ENCODE measurements at places on chromosomes 4 and X.

- no peak for DNase-seq
These were observed 75.6 kb upstream of the GPR50 start for GRCh38 chrX:151100799-151101198.

- no peak for DNase-seq
These were observed 128.4 kb downstream of the SH3RF1 start for GRCh38 chr4:169142391-169142790.

DNA sequence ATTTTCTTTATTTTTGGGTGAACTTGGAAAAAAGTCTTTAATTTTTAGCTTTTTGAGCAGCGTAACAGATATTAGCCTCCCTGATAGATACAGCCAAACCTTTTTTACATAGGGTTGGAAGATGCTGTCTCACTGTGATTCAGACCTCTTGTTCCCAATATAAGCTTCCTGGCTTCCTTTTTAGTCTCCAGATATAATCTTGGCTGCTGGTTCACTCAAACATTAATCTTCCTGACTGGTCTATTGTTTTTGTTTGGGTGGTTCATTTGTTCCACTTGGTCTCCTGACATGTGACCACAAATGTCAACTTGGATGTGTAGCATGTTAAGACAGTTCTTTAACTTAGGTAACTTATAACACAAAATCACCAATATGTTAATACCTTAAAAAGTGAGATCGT lies 23.0 kb downstream of the RPA4 start:
- DNase-seq, result no peak

- DNase-seq, result no peak
These were observed 120.2 kb upstream of the WDFY3 start for GRCh38 chr4:85086721-85087120.

DNA sequence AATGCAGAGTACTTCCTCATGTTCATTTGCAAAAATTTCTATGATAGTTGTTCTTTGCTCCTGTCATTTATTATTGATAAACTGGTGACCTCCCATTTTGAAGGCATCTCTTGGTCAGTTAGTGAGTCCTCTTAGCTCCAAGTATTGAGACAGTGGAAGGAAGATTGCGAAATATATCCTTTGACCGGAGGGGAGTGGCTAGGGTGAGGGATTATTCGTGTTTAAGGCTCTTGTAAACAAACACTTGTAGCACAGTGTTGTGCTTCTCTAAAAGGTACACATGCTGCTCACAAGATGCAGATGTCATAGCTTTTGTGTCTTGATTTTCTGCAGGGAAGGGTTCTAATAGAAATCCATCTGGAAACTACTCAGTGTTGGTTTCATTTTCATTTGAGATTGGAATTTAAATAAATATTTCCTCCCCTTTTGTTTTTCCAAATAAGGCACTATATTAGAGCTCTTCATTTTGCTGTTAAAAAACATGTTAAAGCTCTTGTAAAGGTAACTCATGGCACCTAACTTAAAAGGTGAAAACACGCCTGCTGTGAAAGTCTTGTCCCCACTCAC lies 21.8 kb downstream of the TXLNG start:
- DNase-seq, result no peak

- no peak for DNase-seq
These were observed 7.5 kb upstream of the SETD7 start for GRCh38 chr4:139563515-139563914.

DNA sequence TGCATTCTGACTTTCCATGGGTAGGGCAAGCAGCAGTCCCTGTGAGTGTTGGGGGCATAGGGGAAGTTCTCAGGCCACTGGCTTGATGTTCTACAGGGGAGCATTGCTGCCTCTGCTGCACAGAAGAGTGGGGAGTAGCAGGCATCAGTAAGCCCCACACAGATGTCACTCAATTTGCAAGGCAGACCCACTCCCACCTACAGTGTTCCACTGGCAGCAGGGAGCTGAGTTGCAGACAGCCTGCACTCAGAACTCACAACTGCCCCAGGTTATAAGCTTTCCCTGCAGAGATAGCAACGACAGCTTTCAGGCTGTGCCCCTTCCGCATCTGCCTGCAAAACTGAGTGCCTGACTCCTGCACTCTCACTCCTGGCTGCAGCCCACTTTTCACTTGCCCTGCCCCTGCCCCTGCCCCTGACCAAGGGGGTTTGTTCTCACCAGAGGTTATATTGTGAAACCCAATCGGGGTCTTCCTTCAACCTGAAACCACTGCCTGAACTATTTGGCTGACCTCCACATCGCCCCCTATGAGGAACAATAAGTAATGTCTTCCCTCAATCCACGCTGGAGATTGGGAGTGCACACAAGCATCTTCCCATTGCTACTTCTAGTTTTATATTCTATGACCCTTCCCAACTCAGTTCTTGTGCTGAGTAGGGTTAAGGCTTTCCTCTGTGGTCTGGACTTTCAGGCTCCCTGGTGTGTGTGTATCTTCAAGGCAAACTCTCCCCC lies 227.4 kb upstream of the CXorf51B start:
- DNase-seq, result no peak

GRCh38 chr4:132651196-132651595 lies 497.9 kb upstream of the PCDH10 start:
- DNase-seq, result no peak

DNA sequence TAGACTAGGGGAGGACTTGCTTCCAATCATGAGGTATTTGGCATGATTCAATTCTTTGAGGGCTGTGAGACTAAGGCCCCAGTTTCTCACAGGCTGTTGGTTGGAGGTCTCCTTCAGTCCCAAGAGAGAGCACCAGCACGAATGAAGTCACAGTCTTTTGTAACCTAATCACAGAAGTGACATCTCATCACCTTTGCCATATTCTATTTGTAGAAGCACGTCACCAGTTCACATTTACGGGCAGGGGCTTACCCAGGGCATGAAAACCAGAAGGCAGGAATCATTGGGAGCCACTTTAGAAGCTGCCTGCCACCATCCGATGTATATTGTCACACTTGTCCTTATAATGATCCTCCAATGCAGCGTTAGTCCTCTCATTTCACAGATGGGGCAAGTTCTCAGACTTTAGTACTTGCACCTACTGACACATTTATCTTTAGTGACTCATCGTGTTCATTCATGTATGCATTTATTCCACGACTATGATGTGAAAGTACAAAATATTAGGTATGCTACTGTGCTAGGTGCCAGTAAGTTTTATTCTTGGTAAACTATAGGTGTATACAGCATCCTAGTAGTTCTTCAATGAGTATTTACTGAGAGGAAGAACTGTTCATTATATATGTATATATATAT lies 163.8 kb upstream of the PGRMC2 start:
- no peak for DNase-seq

GRCh38 chr4:27081675-27082586 lies 221.3 kb downstream of the STIM2 start:
- no peak for DNase-seq

- no peak for DNase-seq
These were observed 170.0 kb downstream of the MID1 start for GRCh38 chrX:10450229-10450958.

DNA sequence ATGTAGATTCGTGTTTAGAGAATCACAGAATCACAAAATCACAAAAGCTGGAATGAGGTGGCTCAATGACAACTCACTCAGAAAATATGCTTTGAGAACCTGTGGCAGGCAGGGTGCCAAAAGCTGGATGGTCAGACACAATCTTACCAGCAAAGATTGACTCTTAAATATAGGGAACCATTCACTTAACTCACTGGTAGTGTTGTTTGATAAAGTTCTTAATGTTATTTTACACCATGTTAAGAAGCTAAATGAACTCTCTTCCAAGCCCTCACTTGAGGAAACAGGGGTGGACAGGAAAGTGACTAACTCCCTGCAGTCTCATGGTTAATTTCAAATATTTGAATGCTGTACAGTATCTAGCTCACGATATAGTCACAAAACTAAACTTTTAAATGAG lies 5.7 kb upstream of the SCOC start:
- DNase-seq, result no peak

DNA sequence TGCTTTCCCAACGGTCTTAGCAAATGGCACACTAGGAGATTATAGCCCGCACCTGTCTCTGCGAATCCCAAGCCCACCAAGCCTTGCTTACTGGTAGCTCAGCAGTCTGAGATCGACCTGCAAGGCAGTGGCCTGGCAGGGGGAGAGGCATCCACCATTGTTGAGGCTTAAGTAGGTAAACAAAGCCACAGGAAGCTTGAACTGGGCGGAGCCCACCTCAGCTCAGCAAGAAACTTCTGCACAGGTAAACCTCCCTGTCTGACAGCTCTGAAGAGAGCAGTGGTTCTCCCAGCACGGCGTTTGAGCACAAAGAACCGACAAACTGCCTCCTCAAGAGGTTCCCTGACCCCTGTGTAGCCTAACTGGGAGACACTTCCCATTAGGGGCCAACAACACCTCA lies 42.8 kb downstream of the BRWD3 start:
- no peak for DNase-seq

DNA sequence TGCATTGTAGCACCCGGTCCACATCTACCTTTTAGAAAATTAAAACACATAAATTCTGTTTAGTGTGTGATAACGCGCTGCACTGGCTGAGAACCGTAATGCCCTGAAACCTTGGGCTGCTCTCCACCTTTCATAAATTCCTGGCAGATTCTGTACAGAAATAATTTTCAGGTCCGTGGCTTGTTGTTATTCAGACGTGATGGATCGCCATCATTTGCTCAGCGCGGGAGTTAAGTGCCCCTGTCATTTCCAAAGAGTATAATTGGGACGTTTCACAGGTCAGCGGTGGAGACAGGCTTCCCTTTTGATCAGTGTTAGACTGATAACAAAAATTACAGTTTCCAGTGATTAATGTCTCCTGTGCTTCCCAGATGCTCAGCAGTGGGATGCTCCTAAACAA lies 16.5 kb downstream of the UVSSA start:
- no peak for DNase-seq

GRCh38 chr4:105236202-105236915 lies 89.7 kb downstream of the TET2 start:
- DNase-seq, result no peak

DNA sequence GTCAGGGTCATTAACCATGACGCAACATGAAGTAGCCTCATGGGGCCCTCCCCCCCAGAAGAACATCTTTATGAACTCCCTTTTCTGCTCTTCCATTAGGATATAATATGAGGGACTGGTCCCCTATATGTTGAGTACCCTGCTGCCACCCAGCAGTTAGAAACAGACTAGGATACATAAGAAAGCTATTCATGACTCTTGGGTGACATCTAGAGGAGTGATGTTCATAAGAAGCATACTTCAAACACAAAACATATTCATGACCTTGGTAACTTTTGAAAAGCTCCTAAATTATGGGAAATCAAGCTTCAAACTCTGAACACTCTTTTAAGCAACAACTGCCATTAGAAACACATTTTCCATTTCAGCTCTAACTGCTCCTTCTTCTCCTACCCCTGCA lies 155.2 kb upstream of the SPIN4 start:
- DNase-seq, result no peak

DNA sequence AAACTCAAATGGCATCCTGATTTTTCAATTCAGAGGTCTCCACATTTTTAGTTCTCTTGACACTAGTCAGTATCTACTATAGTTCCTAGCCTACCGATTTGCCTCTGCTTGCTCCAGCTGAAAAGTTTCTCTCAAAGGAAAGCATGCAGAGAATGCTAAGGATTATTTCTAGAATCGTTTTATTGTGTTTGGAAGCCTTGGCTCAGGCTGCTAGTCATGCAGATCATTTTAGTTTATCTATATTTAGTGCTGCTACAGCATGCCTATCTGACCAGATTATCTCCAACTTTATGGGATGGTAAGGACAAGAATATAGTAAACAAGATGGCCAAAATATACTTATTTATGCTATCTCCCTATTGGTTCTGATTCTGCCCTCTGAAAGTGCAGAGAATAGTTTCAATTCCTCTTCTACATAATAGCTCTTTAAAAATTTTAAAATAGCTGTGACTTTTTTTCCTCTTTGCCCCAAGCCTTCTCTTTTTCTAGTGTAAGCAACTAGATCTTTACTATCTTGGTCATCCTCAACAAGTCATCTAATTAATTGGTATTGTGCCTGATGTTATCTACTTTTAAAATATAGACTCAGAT lies 15.7 kb upstream of the DRP2 start:
- DNase-seq, result no peak

- no peak for DNase-seq
These were observed 313.8 kb downstream of the CAMK2D start for GRCh38 chr4:113447769-113448168.

DNA sequence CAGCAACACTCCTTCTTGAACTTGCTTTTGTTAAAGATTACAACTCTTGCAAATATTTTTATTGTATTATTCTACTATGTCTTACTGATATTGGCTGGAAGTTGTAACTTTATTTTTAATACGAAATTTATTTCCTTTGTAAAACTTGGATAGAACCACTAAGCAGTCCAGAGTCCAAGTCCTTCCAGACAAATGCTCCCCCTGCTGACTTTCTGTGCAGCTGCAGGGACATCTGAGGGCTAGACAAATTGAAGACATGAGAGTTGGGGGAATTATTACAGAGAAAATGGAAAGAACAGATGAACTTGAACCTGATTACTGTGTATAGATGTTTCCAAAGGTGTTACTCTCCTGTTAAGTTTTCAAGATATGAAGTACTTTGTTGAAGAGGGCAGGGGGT lies 238.8 kb downstream of the GRIA3 start:
- no peak for DNase-seq

DNA sequence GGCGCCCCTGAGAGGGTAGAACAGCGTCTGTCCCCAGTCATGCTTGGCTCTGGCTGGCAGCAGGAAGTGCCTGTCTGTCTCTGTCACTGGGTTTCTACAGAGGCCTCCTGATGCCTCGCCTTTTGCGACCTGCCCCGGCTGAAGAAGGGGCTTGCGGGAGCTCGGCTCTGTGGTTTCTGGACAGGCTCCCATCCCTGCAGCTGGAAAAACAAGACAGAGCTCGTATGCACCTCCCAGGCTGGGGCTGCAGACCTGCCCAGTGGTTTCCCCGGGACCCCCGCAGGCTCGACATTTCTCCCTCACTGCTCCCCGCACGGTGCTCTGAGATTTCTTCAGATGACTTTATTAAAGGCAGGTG lies 57.0 kb upstream of the SORCS2 start:
- no peak for DNase-seq

DNA sequence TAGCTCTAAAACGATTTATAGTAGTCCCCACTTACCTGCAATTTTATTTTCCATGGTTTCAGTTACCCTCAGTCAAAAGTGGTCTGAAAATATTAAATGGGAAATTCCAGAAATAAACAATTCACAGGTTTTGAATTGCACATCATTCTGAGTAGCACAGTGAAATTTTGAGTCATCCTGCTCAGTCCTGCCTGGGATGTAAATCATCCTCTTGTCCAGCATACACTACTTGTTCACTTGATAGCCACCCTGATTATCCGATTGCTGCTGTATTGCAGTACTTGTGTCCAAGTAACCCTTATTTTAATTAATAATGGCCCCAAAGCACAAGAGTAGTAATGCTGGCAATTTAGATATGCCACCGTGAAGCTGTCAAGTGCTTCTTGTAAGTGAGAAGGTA lies 23.5 kb upstream of the BDH2 start:
- no peak for DNase-seq

GRCh38 chrX:124086411-124086810 lies 124.9 kb downstream of the STAG2 start:
- no peak for DNase-seq

DNA sequence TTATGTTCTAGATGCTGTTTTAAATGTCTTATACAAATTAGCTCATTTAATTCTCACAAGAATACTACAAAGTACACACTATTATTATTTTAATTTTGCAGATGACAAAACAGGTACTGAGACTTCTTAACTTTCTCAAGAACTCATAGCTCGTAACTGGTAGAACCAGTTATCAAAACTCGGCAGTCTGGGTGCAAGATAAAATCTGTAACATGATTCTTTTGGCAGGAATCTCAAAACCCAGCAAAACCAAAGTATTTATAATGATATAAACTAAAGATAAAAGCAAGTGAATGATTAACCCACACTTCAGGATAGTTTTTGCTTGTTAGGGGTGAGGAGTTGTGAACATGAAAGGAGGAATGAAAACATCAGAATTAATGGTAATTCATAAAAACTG lies 27.6 kb downstream of the CLNK start:
- DNase-seq, result no peak
